ENCODE measurements at places on chromosomes 3 and 15.

DNA sequence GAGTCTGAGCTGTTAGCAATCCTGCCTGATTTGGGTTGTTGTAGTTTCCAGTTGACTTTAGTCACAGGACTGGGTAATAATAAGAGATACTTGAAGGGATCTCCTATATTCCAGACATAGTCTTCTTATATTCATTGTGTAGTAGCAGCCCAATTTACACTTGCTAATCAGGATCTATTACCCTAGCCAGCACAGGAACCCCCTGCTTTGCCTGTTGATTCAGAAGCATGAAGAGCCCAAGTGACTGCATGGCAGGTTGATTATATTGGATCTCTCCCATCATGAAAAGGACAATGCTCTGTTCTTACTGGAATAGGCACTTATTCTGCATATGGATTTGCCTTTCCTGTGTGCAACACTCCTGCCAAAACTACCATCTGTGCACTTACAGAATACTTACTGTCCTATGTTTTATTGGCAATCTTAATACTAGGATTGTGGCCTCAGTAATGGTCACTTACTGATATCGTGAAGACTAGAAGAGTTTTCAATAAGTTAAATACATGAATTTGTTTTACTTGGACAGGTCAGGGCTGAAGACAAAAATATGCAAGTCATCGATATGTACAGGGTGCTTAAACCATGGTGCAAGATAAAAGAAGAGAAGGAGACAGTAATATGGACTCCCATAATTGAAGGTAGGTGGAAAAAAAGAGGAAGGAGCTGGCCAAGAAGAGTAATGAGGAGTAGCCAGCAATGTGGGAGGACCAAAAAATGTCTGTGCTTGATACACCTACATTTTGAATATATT lies 304.1 kb downstream of the MCTP2 start:
- DNase-seq, result no peak

DNA sequence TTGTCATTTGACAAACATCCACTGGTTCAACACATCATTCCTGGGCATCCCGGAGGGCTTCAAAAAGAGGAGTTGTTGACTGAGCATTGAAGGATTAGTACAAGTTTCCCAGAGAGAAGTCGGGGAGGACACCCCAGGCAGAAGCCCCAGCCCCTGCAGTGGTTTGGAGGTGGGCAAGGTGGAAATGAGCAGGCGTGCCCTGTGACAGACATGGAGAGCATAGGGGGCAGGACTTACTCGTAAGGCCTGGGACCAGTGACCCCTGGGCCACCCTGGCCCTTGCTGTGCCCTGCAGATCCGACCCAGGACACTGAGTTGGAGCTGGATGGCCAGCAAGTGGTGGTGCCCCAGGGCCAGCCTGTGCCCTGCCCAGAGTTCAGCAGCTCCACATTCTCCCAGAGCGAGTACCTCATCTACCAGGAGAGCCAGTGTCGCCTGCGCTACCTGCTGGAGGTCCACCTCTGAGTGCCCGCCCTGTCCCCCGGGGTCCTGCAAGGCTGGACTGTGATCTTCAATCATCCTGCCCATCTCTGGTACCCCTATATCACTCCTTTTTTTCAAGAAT lies 5.9 kb downstream of the PARP3 start:
- DNase-seq, result no peak

- no peak for DNase-seq
Measured at GRCh38 chr15:81723701-81724100, 322.1 kb downstream of the MEX3B start.

- no peak for DNase-seq
Measured at GRCh38 chr3:133083395-133083794, 45.2 kb downstream of the TMEM108 start.

DNA sequence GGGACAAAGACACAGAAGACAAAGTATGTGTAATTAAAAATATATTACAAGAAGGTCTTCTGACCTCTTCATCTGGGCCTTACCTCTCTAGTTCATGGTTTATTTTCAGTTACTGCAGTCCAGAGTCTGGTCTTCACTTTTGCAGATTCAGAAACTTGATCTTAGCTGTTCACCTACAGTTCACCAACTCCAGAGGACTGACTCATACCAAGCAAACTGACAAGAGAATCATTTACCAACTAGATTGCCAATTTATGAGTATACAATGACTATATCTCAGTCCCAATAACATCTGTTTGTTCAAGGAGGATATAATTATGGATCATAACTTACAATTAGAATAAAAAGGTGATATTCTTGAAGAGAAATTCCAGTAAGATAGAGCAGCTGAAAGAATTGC lies 9.0 kb downstream of the P2RY1 start:
- no peak for DNase-seq

DNA sequence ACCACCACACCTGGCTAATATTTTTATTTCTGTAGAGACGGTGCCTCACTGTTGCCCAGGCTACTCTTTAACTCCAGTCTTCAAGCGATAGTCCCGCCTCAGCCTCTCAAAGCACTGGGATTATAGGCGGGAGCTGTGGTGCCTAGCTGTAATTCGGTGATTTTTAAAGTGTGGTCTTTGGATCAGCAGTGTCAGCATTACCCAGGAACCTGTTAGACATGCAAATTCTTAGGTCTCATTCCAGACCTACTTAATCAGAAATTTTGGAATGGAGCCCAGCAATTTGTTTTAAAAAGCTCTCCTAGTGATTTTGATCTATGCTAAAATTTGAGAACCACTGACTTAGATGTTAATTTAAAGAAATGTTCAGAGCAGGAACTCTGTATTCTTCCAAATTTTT lies 51.9 kb downstream of the GOLM2 start:
- no peak for DNase-seq

- DNase-seq, result peak; percentile 41
Measured at GRCh38 chr3:59426821-59427565, 377.2 kb upstream of the CFAP20DC start.

DNA sequence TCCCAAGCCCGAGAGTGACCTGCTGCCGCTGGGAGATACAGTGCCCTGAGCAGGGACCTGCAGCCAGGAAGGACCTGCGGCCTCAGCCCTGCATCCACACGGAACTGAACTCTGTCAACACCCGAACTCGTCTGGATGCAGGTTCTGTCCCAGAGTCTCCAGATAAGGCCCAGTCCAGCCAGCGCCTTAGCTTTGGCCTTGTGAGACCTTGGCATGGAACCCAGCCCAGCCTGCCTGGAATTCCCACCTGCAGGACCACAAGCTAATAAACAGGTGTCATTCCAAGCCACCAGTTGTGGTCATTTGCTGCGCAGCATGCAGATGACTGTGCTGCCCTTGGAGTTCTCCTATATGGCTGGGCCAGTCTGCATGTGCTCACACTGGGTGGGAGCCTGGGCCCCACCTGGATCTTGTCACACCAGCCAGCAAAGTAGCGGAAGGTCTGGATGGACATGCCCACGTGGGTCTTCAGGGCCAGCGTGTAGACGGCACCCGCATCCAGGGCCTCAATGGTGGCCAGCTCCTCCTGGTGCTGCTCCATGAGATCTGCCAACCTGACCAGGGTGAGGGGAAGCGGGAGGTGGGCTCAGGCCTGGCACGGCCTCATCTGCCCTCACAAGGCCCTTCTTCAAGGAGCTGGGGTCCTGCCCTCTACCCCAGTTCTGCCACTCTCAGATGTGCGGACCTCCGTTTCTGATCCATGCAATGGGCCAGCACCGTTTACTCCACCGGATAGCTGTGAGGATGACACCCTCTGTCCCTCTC lies 47.2 kb upstream of the SLC41A3 start:
- DNase-seq, result no peak

- DNase-seq, result no peak
Measured at GRCh38 chr3:112805126-112805525, 41.5 kb downstream of the CD200R1L start.

DNA sequence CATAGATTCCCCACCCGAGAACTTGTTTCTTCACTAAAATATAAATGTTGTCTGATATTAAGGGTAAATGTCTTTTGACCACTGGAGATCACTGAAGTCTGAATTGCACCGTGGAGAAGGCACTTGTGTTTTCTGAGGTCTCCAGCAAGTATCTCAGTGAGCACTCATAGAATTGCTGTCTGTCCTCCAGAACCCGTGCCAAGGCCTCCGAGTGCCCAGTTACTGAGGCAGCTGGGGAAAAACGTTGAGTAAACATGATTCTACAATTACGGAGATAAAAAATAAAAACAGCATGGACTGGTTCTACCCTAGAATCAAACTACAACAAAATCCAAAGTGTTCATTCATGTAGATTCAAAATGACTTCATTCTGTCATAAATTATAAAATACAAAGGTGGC lies 60.0 kb downstream of the MLH1 start:
- no peak for DNase-seq

GRCh38 chr3:112629425-112629824 lies 11.5 kb downstream of the CCDC80 start:
- peak; percentile 25 for DNase-seq

- DNase-seq, result no peak
Measured at GRCh38 chr3:27253831-27254230, 115.4 kb downstream of the NEK10 start.

DNA sequence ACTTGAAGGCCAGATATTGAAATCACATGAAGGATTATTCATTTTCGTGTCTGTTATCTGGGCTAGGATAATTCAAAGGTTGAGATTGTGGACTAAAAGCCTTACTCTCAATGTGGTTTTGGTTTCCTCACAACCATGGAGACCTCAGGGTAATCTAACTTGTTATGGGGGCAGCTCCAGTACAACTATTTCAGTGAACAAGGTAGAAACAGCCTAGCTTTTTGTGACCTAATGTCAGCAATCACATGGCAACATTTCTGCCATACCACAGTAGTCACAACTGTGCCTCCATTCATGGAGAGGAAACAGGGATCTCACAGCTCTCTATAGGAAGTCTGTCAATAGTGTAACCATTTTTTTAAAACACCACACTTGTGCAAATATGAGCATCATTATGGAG lies 62.4 kb upstream of the RARB start:
- DNase-seq, result no peak

GRCh38 chr3:44019736-44020135 lies 221.9 kb upstream of the TOPAZ1 start:
- DNase-seq, result no peak

- no peak for DNase-seq
Measured at GRCh38 chr3:45889337-45889736, 3.0 kb downstream of the CCR9 start.

DNA sequence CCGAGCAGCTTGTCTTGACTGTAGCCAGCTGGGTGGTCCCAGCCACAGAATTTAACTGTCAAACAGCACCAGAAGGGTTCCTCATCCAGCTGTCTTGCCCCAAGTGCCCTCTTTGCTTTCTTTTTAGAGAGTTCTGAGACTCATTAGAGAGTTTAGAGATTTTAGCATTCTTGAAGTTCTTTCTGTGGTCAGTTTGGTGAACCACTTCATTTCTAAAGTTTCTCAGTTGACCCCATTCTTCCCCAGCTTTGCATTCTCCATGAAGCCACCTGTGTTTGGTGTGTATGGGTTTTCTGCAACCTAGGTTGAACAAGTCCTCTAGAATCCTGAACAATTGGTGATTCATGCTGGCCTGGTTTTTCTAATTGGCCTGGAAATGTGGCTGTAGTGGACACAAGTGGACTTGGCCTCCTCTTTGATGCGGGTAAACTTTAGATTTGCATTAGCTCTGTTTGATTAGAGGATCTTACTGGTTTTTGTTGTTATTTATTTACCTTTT lies 33.7 kb downstream of the FLNB start:
- DNase-seq, result no peak

DNA sequence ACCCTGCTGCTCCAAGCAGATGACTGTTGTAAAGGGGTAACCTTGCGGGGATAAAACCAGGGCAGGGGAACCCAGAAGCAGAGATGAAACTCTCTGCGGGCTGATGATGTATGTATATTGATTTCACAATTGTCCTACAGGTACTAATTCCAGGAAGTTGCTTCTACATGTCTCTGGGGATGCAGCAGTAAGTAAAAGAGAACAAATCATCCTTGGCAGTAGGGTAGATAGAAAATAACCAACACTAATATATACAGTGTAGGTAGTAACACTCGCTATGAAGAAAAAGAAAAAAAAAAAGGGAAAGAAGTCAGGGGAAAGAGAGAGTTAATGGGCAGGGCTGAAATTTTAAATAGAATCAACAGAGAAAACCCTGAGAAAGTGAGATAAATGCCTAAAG lies 50.2 kb downstream of the EPHA3 start:
- DNase-seq, result no peak

- DNase-seq, result no peak
Measured at GRCh38 chr3:119636249-119636648, 24.1 kb downstream of the POPDC2 start.

DNA sequence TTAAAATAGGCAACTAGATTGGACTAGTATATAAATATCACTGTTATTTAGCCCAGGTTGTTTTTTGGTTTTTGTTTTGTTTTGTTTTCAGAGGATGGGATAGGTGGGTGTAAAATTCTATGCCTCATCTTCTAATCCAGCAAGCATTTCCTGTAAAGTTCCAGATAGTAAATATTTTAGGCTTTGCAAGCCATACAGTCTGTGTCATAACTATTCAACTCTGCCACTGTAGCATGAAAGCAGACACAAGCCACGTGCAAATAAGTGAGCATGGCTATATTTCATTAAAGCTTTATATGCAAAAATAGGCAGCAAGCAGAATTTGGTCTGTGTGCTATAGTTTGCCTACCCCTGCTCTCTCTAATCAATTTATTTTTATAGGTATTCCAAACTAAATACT lies 657.3 kb upstream of the TGFBR2 start:
- no peak for DNase-seq

- no peak for DNase-seq
Measured at GRCh38 chr3:131645638-131646037, 142.9 kb upstream of the MRPL3 start.

DNA sequence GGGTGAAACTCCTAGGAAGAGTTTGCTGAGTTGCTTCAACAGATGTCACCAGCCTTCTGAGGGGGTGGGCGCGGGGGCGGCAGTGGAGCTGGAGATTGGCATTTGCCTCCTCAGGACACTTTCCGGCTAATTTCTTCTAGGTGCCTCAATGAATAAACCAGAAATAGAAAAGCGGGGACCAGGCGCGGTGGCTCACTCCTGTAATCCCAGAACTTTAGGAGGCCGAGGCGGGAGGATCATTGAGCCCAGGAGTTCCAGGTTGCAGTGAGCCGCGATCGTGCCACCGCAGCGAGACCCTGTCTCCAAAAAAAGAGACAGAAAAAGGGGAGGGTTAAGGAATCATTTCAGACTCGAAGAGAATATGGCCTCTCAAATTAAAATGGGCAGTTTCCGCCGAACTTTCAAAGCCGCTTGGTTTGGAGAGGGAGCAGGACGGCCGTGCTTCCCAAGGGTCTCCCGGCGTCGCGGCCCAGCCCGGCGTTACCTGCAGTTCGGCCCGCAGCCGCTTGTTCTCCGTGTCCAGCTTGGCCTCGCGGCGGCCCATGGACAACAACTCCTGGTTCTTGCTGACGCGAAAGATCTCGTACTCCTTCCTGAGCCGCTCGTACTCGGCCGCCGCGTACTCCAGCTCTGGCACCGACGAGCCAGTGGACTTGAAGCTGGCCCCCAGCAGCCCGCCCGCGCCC lies 587 bp downstream of the NPHP3 start:
- DNase-seq, result no peak

DNA sequence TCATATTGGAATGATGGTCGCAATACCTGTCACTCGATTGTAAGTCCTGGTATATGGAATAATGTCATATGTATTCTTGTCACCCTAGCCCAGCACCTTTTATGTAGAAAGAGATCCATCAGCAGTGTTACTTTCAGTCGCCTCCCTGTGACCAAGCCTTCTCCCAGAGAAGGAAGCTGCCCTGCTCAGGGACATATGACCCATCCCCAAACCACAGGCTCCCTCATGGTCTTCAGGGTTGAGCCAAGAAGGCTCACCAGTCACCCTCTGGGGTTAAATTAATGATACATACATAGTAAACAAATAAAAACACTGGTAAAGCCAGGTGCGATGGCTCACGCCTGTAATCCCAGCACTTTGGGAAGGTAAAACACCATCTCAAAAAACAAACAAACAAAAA lies 4.6 kb upstream of the MFGE8 start:
- DNase-seq, result no peak
